ENCODE measurements at places on chromosomes 3 and 15. TPM values are rescaled to one million over a fixed set of nuclear protein-coding genes. Genes with fewer than 3 reads are reported as not detected.

The PRRT3 gene
- total RNA-seq, result 0.50 TPM

The RTP1 gene
- total RNA-seq, result not detected

The CHDH gene
- 44.7 TPM for total RNA-seq

The KCNMB3 gene
- total RNA-seq, result 1.7 TPM

GRCh38 chr3:187705164-187705563, 2.8 kb upstream of the RTP2 start:
- DNase-seq, result no peak

GRCh38 chr3:22704571-22705354, 498.4 kb upstream of the UBE2E2 start:
- no peak for DNase-seq

DNA sequence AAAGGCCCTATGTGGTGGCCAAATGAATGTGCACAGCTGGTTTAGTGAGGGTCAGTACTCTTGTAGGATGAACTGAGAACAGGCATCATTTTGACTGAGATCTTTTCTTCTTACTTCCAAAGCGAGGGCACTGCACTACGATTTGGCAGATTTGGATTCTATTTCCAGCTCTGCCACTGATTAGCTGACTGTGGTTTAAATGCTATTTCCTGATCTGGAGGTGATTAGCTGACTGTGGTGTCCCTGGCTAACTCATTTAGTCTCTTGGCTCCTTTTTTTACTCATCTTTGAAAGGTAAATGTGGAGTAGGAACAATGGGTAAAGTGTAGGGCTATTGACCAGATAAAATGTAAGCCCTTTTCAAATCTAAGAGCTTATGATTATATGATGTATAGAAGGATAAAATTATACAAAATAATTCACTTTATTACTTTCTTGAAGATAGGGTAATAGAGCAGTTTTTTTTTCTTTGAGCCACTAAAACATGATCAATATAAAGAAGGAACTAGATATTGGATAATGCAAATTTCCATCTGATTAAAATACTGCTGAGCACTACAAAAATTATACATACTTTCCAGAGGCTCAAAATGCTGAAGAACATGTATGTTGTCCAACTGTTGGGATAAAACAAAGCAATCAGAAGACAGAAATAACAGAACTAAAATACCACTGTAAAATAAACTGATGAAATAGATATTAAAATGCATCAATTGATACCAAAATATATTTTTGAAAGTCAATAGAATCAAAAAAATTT, 39.7 kb upstream of the PLOD2 start:
- DNase-seq, result no peak

- peak; percentile 19 for DNase-seq
Observed at GRCh38 chr15:68501259-68501591, 69.3 kb upstream of the ITGA11 start.

Data from left lobe of liver (tissue), 2 donors.